ENCODE measurements at places on chromosomes 5 and 9.
A peak's percentile ranks its signal among the peaks of the same experiment; 100 is the strongest.

GRCh38 chr9:115086886-115087285 lies 31.1 kb downstream of the TNC start:
- no peak for DNase-seq

- DNase-seq = no peak
These were observed 2.6 kb downstream of the SLC6A7 start for GRCh38 chr5:150192462-150192861.

DNA sequence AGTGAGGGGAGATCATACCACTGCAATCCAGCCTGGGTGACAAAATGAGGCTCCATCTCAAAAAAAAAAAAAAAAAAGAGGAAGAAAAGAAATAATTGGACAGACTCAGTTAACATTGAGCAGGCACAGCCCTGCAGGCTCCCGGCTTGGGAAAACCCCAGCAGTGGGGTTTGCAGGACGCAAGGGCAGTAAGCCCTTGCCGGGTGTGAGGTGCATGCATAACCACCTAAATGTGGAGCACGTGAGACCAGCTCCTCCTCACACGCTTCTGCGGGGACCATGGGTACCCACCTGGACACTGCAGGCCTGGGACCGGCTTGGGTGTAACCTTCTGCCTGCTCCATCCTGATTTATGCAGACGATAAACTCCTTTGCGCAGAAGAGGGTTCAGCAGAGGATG lies 4.8 kb upstream of the SLC6A18 start:
- DNase-seq = no peak

DNA sequence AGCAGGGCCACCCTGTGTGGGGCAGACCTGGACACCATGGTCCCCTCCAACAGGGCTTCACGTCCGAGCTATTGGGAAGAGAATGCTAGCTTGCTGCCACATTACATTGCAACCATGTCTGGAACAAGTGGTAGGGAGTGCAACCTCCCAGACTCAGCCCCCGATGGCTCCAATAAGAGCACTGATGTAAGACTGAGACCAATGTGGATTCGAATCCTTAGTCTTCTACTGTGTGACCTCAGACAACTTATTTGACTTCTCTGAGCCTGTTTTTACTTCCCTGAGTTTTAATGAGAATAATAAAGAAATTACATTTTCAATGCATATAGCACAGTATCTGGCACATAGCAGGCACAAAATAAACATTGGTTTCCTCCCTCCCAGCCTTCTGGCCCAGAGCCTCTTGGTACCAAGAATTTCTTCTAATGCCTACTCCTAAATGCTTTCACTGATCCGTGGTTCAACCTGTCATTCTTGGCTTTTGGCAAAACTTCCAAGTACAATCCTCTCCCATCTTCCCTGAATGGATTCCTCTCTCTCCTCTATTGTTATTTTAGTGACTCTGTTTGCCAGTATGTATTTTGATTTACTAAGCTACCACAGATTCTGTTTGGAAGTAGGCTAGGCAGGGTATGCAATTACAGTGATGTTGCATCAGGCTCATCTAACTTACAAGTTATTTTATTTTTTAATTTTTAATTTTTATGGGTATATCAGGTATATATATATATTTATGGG lies 34.6 kb upstream of the COL15A1 start:
- no peak for DNase-seq

DNA sequence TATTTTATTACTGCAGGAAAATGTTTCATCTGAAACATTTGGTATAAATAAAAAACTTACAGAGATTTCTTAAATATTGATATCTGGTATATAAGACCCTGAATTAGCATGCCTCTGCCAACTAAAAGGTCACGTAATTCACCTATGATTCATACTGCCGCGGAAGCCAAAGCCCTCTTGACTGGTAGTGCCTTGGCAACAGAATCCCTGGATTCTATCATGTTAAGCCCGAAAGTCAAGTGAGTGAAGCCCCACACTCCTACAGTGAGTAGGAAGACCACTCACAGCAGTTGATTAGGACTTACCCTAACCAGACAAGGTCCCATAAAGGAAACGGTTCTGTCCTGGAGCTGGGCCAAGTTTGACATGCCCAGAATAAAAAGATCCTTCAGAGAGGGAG lies 175.6 kb upstream of the NREP start:
- no peak for DNase-seq

GRCh38 chr9:135303280-135303647 lies 176.3 kb upstream of the PPP1R26 start:
- DNase-seq = no peak

DNA sequence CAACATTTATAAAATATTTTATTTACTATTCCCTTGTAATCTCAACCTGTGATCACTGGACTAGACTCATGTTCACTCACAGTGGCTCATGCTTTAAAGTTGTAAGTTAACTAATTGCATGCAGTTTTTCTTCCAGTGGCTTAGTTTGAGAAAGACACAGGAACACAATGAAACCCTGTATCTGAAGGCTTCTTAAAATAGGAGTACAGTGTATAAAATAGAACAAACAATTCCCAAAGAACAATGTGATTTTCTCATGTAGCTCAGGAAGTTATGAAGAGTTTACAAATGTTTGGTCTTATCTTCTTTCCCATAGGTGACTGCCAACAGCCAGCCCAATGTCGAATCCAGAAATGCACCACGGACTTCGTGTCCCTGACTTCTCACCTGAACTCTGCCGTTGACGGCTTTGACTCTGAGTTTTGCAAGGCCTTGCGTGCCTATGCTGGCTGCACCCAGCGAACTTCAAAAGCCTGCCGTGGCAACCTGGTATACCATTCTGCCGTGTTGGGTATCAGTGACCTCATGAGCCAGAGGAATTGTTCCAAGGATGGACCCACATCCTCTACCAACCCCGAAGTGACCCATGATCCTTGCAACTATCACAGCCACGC lies 5.9 kb downstream of the RGMB start:
- DNase-seq = no peak

- peak; percentile 51 for DNase-seq
These were observed 15.1 kb upstream of the TNFAIP8 start for GRCh38 chr5:119340597-119341218.

DNA sequence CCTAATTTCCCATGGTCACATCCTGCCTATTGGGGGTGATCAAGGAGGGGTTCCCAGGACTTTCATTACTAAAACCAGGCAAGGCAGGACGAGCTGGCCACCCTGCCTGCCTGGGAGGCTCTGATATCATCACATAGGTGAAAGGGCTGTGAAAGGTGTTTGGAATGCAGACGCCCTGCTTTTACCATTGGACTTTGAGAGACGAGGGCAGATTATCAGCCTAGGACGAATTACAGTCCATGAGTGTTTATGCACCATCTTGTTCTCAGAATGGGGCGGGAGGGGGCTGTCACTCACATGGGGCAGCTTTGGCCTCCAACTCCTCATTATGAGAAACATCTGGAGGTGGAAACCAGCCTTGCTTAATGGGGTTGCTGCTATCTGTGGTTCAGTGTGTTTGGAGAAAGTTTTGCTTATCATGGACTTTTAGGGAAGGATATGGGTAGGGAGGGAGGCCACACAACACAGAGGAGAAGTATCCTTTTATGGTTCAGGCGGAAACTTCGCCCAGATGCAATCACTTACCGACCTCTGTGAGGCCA lies 69.8 kb upstream of the UBTD2 start:
- DNase-seq = no peak

DNA sequence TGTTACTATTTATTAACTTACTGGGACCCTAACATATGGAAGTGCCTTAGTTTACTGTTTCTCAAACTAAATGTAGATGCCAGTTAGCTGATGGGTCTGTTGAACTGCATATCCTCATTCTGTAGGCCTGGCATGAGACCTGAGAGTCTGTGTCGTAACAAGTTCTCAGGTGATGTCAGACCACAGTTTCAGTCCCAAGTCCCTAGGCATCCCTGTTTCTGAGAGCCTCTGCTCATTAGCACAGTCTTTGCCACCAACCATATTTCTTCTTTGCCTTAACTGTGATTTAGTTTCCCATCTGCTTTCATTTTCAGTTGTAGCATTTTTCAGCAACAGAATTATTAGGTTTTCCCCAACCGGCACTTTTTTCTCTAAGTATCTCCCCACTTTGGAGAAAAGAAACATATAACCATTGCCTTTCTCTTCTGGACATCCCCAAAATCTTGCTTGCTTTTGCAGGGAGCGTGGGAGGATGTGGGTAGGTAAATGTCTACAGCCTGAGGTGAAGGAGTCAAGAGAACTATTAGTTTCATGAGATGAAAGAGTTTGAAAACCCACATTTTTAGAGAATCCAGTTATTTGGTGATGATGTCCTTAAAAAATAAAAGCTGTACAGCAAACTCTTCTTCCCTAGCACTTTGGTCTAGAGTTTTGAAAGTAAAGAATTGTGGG lies 74.6 kb downstream of the NUDT12 start:
- no peak for DNase-seq

- DNase-seq = no peak
These were observed 2.2 kb downstream of the RACK1 start for GRCh38 chr5:181241393-181241975.

- no peak for DNase-seq
These were observed 37.6 kb upstream of the TRMT10B start for GRCh38 chr9:37715991-37716505.

GRCh38 chr9:72457366-72457765 lies 64.0 kb upstream of the TMC1 start:
- DNase-seq = no peak

DNA sequence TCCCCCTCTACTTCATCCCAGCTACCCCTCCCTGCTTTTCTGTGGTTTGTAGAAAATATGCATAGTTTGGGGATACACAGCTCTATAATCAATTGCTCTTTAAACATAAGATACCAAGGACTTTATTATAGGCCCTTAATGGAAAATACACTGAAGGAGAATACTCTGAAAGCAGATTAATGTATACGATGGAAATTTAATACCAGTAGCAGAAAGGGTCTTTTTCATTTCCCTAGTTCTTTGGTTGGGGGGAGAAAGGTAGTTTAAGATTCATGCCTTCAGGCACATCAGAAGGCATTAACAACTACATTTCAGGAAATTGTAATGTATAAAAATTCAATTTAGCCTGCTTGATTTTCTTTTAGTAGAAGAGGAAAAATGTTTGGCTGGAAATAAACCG lies 452.9 kb upstream of the ZNF608 start:
- DNase-seq = no peak

GRCh38 chr5:81162501-81162900 lies 70.6 kb upstream of the CKMT2 start:
- no peak for DNase-seq

GRCh38 chr5:4226565-4226964 lies 630.9 kb downstream of the IRX1 start:
- no peak for DNase-seq

GRCh38 chr9:17970277-17970676 lies 391.4 kb downstream of the SH3GL2 start:
- no peak for DNase-seq

- DNase-seq = no peak
These were observed 135.4 kb upstream of the RGMB start for GRCh38 chr5:98638111-98638510.

DNA sequence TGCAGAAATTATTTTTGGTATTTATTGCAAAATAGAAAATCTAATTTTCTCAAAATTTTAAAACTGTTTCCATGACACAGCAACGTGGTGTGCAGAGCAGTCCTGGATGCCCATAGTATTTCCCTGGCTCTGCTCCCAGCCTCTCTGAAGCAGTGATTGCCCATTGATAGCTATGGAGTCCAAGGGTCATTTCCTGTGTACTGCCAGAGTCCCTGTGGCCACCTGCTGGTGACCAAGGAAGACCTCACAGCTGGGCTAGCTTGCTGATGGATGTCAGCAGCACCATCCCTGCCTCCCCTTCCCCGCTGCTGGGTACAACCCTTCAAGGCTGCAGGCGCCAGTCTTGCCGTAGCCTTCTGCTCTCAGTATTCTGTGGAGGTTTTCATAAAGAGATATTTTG lies 184.1 kb downstream of the DIRAS2 start:
- no peak for DNase-seq

GRCh38 chr9:93677641-93678136 lies 101.3 kb downstream of the PHF2 start:
- DNase-seq = no peak

DNA sequence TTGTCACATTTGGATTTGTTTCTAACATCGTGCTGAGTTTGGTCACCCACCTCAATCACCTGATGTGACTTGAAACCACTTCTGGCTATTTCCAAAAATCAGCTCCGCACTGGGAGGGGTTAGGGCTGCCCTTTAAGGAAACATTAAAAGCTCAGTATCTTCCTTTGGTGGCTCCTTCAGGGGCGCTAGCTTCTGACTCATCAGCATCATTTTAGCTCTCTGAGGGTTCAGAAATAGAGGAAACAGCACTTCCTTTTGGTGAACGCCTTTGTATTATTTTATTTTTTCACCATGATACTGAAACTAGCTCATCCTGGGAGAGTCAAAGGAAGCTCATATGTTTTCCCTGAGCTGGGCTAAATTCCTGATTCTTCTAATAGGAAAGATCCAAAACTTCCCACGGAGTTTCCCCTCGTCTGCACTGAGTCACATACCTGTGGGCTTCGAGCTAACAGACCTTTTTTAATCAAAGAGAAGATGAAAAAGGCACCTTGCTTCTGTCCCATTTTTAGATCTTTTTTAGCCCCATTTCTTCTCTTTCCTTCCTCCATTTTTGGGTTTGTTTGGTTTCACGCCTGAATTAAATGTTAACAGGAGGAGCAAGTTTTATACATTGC lies 48.2 kb downstream of the ROPN1L start:
- DNase-seq = no peak

DNA sequence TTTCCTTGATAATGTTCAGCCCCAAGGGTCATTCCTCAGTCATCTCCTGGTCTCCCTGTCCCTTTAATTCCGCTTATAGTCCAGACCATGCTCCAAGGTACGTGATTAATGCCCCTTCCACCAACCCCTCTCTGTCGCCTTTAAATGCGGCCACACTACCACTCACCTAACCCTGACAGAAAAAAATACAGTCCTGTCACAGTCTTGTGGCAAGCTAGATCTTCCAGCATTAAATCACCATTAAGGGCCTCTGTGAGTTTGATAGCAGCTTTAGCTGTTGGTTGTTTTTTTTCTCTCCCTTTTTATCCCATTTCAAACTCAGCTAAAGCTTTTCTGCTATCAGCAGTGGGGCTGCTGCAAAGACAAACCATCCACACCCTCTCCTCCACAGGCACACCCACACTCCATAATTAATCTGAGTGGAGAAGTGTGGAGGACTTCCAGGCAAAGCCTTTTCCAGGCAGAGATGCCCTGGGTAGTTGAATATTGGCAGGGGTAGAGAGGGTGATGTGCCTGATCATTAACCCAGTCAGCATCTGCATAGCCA lies 522.7 kb upstream of the CLINT1 start:
- DNase-seq = no peak

DNA sequence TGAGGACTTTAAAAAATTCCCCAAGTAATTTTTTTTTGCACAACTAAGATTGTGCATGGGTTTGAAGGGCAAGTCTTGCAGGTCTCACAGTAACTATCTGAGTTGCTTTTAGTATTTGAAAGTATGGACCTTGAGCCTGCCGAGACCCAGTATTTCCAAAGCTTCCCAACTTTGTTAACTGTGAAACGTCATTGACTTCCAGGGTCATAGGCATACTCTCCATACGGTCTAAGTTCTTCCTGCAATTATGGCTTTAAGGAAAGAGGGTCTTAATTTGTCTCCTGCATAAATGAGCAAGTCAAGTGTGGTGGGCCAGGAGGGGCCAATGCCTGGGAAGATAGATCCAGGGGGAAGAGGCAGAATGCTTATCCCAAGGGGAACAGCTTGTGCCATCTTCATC lies 24.0 kb upstream of the EPB41L4B start:
- no peak for DNase-seq

- no peak for DNase-seq
These were observed 8.6 kb upstream of the FIBCD1 start for GRCh38 chr9:130947618-130948140.

GRCh38 chr5:96067251-96067650 lies 105.6 kb upstream of the ELL2 start:
- DNase-seq = no peak

GRCh38 chr5:610744-611730 lies 1.1 kb upstream of the CEP72 start:
- DNase-seq = no peak
